Urothelium cell line (cell line): ENCODE measurements at places on chromosomes 6 and 20.

DNA sequence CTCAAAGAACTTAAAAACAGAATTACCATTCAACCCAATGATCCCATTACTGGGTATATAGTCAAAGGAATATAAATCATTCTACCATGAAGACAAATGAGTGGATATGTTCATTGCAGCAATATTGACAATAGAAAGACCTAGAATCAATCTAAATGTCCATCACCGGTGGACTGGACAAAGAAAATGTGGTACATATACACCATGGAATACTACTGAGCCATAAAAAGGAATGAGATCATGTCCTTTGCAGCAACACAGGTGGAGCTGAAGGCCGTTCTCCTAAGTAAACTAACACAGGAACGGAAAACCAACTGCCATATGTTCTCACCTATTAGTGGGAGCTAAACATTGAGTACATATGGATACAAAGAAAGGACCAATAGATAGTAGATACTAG is 576.7 kb upstream of the CITED2 start:
- no peak for DNase-seq

DNA sequence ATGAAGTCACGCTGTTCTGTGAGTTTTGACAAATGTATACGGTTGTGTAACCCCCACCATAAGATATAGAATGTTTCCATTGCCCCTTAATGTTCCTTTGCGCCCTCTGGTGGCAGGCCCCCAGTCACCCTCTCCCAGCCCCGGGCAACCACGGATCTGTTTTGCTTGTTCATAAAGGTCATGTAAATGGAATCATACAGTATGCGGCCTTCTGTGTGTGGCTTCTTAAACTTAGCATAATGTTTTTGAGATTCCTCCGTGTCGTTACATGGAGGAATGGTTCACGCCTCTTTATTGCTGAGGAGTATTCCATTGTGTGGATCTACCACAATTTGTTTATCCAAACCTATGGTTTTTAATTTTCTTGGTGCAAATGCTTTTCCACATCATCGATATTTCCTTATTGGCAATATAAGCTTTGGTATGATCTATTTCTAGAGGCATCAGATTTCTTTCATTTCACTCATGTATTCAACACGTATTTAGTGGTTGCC is 28.4 kb downstream of the LYRM2 start:
- DNase-seq, result peak; percentile 43

GRCh38 chr6:18362058-18362561 is 25.0 kb upstream of the RNF144B start:
- DNase-seq, result no peak

DNA sequence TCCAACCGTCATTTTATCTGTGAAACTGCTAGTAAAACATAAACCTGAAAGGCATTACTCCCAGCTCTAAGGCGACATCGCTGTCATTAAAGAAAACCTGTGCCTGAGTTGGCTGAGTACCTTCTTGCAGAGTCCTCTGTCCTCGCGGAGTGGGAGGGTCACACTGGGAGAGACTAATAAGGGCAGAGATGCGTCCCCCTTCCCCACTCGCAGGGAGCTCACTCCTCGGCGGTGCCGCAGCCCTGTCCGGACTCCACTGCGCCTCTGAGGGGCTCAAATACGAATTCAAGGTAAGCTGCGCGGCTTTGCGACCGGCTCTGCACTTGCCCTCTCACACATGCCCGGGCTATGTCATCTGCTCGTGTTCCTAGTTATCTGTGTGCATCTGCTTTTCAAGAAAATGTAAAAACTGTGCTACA is at the start of gene COL19A1:
TSS of gene COL19A1 (plus strand) at position 206 of the 419 bp plus-strand sequence. CDS start 13,012 bp downstream, outside the sequence.
- no peak for DNase-seq

- no peak for DNase-seq
These were observed 7.5 kb downstream of the FOXS1 start for GRCh38 chr20:31837896-31838397.

- no peak for DNase-seq
These were observed 1.6 kb downstream of the KIAA0408 start for GRCh38 chr6:127457456-127458064.
